ENCODE measurements at places on chromosomes 4 and X.

GRCh38 chr4:23290656-23291055 lies 597.9 kb downstream of the GBA3 start:
- no peak for DNase-seq

DNA sequence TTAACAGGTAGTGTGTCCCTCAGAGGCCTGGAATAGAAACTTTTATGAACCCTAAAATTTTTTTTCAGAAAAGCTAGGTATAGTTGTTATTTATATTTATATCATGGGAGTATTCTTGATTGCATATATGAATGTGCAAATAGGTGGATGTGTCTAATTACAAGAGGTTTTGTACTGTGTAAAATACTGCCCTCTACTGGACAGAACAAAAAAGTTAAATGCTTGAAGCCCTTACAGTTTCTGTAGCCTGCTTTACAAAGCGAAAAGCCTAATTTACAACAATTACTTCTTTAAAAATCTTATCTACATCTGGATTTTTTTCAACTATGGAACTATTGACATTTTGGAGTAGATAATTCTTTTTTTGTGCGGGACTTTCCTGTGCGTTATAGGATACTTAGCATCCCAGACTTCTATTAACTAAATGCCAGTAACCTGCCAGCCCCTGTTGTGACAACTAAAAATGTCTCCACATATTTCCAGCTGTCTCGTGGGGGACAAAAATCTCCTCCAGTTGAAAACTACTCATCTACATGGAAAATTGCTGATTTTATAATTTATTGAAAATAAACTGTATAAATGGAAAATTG lies 35.1 kb downstream of the ENPEP start:
- DNase-seq = no peak

DNA sequence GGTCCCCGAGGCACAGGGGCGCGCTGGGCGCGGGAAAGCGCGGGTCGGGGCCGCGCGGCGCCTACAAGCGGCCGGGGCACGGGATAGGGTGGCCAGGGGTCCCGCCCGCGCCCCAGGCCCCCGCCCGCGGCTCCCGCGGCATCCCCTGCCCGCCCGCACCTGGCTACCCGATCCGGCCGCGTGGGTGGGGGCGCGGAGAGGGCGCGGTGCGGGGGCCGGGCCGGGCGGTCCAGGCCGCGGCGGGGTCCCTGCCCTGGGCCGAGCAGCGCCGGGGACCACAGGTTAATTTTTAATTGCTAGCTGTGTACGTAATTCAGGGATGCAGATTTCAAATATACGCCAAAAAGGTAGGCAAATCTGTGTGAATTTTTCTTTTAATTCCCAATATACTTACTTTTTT lies 44.3 kb upstream of the FAM47C start:
- DNase-seq = no peak

GRCh38 chrX:9088896-9089295 lies 55.0 kb upstream of the FAM9B start:
- DNase-seq = no peak

DNA sequence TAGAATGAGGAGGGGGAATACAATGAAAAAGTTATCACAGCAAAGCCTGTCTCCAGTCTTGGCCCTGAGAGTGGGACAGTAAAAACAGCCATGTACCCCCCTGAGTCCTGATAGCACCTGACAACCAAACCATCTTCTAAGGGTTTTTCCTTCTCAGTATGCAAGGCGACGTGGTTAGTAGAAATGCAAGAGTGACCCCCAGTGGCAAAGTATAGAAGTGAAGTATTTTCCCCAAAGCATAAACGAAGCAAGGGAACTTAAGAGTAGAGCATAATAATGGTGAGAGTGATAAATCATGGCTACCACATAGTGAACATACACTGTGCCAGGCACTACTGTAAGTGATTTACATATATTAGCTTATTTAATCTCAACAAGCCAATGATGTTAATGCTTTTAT lies 52.8 kb downstream of the FAM47C start:
- DNase-seq = no peak

- DNase-seq = no peak
These were observed 114.1 kb upstream of the TRIM2 start for GRCh38 chr4:153090181-153090580.

DNA sequence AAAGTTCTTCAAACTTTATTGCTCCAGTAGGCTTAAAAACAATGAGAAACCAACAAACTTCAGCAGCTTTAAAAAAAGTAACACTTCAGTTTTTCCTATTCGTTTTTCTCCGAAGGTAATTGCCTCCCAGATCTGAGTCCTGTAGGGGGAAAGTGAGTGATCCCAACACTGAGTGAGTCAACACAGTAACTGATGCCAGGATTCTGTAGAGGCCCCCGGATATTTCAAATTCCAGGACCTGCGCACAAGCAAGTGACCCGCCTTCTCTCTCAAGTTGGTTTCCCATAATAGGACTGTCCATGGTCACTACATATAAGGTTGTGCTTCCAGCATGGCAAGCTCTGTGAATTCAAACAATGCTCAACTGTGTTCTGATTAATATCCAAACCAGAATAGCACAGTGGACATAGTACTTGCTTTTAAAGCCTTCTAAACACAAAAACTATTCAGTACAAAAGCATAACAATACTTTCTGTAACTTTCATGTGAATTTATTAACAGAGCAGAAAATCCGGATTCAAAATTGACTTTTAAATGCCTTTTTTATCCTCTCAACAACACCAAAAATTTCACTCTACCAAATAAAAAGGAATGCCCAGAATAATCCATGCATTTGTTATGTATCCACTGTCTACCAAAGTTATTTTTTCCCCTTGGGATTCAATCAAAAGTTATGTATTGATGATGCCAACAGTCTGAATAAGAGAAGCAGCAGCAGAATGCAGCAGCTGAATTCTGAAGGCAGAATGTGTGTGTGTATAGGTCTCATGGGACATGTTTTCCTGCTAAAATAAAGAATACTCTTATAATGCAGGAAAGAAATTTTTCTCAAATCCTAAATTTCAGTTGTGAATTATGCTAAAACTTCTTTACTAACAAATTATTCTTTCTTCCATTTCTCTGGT lies at the start of gene DMD:
DMD (minus strand) TSS at position 194 of the 905 bp plus-strand sequence. CDS start 237 bp downstream, outside the sequence.
- no peak for DNase-seq

- no peak for DNase-seq
These were observed 72.0 kb upstream of the MAGEB16 start for GRCh38 chrX:35726176-35726575.

Data from colonic mucosa (tissue), 4 donors.